Natural killer cell treated with Interleukin-12 subunit alpha and Interleukin-12 subunit beta and Interleukin-15 and Interleukin-18, amount 100 ng/mL, for 72 hours (primary cell): ENCODE measurements at places on chromosomes 6 and 20. TPM values are rescaled to one million over a fixed set of nuclear protein-coding genes. Genes with fewer than 3 reads are reported as not detected.

DNA sequence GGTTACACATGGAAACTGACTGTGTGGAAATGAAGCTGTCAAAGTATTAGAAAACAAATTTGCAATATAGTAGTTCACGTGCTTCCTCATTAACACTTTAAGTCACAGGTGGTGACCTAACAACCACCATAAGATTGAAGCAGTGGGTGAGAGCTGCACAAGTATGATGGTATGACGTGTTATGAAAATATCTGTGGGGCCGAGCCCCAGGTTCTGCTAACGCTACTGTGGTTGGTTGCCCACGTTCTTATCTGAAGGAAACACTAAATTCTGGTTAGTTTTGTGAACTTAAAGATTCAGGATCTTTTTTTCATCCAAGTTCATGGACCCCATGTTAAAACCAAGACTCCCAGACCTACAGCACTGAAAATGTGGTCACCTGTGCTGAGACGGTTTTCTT lies 243.0 kb upstream of the RIN2 start:
- no peak for DNase-seq

DNA sequence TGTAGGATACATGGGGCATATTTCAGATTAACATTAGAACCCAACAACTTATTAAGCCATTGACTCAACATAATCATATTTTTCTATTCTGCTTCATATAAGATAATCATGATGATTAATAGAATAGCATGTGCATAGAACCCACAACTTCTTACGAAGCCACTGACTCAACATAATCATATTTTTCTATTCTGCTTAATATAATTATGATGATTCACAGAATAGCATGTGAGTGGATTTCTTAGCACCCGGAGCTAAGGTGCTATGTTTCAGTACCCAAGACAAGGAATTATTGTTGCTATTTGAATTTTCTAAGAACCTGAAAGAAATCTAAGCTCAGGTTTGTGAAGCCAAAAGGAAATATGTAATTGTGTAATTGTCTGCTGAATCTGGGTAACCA lies 96.8 kb downstream of the TENT5A start:
- no peak for DNase-seq

Gene KCNK16
- not detected for total RNA-seq

Gene HLA-DMB
- 2.7 TPM for total RNA-seq

Gene SLC22A2
- total RNA-seq: not detected
